ENCODE measurements at places on chromosomes 16 and 17. TPM values are rescaled to one million over a fixed set of nuclear protein-coding genes. Genes with fewer than 3 reads are reported as not detected.

The C16orf96 gene
- polyA plus RNA-seq = 0.04 TPM

The TNFRSF13B gene
- 0.10 TPM for polyA plus RNA-seq

The RNU2-1 gene
- polyA plus RNA-seq = not detected

The CBFB gene
- 19.3 TPM for polyA plus RNA-seq

The NACA2 gene
- polyA plus RNA-seq = not detected

The NTN3 gene
- polyA plus RNA-seq = 0.19 TPM

The KRT25 gene
- polyA plus RNA-seq = not detected

DNA sequence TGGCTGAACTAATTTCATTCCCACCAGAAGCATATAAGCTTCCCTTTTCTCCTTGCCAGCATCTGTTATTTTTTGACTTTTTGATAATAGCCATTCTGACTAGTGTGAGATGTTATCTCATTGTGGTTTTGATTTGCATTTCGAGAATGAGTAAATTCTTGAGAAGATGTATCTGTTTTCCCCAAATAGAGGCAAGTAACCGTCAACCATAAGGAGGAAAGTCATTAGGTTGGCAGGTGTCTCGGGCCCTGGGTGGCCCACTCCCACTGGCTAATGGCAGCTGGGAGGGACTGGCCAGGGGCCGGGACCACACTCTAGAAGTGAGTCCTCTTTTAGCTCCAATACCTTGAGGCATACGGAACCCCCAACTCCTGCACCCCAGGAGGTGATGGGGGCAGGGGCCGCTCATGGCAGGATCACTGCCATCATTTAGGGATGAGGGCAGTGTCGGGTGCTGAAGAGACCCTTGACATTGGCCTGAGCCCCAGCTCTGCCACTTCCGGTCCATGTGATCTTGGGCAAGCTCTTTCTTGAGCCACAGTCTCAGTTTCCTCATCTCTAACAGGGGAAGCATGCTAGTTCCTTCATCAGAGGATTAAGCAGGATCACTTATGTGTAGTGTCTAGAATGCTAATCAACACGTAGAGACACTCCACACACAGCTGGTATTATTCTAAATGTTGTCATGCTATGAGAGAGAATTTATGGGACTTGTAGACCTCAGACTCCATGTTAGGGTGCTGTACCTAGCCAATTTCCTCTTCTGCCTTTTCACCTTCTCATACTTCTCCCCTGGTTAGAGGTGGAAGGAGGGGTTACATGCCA, 44.3 kb downstream of the RGS9 start:
- no peak for DNase-seq

DNA sequence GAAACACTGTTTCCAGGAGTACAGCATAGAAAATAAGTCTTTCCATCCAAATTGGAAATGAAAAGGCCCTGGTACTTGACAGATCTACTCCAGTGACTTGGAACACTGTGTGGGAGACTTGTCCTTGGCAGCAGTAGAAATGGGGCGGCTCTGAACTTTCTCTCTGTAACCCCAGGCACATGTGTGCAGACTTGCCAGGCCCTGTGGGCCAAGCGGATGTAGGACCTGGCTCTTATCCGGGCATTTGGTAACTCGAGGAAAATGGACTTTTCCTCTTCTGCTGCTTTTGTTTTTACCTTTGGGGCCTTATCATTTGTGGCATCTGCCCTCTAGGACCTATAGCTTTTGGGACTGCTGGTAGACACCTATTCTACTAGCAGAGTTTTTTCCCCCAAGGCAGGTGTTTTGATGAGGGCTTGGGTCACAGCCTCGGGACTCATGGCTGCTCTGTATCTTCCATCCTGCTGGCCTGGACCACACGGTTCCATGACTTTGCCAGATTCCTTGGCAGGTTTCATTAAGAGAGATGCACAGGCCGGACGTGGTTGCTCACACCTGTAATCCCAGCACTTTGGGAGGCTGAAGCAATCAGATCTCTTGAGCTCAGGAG, 43.5 kb downstream of the SMPD3 start:
- DNase-seq = no peak

DNA sequence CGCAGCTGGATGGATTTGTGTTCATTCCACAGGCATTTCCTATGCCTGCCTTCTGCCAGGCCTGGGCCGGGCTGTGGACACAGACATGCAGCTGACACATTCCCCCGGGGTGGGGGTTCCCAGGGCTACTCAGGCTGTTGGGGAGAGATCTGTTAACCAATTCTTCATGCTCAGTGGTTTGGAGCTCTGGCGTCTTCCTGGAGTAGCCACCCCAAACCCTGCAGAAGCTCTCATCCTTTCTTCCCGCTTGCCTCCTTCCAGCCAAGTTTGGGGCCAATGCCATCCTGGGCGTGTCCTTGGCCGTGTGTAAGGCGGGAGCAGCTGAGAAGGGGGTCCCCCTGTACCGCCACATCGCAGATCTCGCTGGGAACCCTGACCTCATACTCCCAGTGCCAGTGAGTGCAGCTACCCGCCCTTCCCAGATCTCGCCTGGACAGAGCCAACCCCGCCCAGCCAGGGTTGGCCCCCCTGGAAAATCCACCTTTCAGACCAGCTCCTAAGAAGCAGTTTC, 2.6 kb downstream of the ENO3 start:
- DNase-seq = no peak

- no peak for DNase-seq
Observed at GRCh38 chr16:85196976-85197375, 84.7 kb upstream of the CIBAR2 start.

- no peak for DNase-seq
Observed at GRCh38 chr17:57562184-57562698, 182.9 kb downstream of the CCDC182 start.

- no peak for DNase-seq
Observed at GRCh38 chr17:72702998-72703397, 389.5 kb downstream of the SLC39A11 start.

DNA sequence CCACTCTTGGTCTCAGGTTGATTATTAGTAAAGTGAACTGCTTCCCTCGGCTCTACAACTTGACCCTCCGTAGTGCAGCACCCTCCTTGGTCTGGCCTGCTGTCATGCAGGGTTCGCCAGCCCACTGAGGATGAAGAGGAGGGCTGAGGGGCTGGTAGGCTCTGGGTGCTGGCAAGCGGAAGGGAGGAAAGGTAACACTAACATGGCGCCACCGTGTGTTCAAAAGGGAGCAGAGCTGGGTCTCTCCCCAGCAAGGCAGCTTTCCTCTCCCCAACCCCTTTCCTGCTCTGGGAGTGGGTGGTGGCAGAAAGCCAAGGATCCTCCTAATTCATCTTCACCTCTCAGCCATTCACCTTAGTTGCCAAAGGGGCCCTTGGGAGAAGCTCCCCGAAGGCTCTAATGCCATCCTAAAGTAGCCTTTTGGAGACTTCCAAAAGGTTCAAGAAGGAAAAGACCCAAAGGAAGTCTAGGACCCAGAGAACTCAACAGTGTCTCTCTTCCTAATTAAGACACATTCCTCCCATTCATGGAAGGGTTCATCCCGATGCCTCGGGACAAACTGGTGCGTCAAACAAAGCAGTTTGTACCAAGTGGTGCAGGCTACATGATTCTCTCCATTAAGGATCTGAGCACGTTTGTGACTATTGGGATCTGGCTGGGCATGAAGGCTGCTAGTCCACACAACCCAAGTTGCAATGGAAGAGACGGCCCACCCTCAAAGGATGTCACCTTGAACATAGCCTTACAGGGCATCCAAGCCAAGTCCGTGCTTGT, 90.8 kb upstream of the TOB1 start:
- no peak for DNase-seq

- DNase-seq = no peak
Observed at GRCh38 chr16:30011714-30012504, 1.1 kb upstream of the DOC2A start.

- DNase-seq = no peak
Observed at GRCh38 chr16:66469291-66469946, 42.3 kb downstream of the BEAN1 start.
